ENCODE measurements at places on chromosomes 7 and 10.
A peak's percentile ranks its signal among the peaks of the same experiment; 100 is the strongest.

- DNase-seq: no peak
Observed at GRCh38 chr7:127736511-127736910, 84.5 kb downstream of the SND1 start.

DNA sequence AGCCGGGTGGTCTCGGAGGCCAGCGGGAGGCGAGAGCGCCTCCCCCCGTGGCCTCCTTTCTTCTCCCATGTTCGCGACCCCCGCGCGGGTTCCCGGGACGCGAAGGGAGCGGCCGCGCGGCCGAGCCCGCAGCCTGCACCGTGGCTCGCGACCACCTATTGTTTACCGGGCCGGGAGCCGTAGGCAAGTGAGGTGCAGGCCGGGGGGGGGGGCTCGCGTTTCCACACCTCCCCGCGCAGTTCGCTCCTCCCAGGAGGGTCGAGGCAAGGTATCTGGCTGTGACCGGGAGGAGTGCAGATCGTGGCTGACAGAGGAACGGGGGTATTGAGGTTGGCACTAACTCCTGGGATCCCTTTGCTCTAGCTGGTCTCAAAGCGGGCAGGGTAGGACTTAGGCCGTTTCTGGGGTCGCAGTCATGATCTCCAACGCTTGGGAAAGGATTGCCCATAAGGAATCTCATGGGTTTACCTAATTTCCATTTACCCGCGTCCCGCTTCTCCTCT is 734 bp downstream of the PTPN12 start:
- no peak for DNase-seq

GRCh38 chr10:112951359-112952281 is 1.6 kb downstream of the TCF7L2 start:
- peak; percentile 68 for DNase-seq

GRCh38 chr10:22621726-22622125 is 92.7 kb downstream of the PIP4K2A start:
- DNase-seq: no peak

GRCh38 chr7:147756300-147756699 is 834.3 kb upstream of the C7orf33 start:
- no peak for DNase-seq

DNA sequence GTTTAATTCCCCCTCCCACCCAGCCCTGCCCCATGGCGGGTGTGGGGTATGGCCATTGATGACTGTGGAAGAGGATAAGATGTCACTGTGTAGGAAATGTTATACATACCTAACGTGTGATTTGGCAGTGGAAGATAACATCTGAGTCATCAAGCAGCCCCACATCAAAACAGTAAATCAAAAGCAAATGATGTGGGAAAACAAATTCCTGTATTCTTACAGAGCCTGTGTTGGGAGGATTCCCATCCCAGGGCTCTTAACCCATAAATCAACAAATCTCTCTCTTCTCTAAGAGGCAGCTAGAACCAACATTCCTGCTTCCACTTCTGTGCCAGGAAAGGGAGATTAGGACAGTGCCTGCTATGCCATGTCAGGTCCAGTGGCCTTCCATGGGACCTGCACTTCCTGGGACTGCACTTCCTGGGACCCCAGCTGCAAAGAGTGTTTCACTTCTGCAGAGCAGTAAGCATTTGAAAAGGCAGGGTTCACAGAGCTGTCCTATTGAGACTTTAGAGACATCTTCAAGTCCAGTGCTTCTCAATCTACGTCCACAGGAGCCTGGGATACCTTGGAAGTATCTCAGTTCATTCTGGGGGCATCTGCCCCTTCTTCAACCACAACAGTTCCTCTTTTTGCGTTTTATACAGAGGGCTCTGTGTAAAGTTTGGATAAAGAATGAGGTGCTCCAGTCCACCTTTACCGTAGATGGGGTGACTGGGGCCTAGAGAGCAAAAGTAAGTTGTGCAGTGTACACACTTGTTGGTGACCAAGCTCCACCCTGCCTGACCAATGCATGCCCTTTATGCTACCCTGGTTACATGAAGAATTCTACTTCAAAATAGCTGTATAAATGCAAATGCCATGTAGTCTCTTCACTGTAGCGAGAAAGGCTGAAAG is 45.7 kb downstream of the ATXN7L1 start:
- peak; percentile 89 for DNase-seq

DNA sequence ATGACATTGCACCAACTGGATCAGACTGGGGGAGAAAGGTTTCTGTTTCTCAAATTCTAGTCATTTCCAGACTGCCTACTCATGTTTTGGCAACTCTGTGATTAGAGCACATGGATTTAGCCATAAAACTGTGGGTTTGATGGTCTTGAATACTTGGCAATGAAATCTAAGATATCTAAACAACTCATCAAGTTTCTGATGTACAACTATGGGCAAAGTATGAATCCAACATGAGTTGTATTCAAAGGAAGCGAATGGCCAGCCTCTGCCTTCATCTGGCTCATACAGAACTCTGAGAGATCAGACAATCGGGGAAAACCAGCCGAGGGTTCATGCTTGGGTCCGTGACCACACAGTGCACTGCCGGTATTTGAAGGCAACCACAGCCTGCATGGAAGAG is 144.3 kb downstream of the ADAM12 start:
- DNase-seq: peak; percentile 95

DNA sequence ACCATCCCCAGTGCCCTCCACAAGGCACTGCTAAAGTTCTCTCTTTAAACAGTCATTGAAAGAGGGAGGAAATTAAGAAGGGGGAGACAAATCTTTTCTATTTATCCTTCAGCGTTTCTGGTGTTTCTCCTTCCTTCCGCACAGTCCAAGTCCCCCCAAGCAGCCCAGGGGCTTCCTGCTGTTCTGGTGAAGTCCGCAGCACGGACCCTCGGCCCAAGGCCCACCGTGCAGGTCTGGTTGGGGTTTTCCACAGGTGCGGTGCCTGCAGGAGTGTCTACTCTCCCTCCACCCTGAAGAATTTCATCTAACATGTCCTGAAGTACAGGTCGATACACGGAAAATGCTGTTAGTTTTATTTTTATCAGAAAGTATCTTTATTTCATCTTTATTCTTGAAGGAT is 34.1 kb upstream of the KNDC1 start:
- no peak for DNase-seq

DNA sequence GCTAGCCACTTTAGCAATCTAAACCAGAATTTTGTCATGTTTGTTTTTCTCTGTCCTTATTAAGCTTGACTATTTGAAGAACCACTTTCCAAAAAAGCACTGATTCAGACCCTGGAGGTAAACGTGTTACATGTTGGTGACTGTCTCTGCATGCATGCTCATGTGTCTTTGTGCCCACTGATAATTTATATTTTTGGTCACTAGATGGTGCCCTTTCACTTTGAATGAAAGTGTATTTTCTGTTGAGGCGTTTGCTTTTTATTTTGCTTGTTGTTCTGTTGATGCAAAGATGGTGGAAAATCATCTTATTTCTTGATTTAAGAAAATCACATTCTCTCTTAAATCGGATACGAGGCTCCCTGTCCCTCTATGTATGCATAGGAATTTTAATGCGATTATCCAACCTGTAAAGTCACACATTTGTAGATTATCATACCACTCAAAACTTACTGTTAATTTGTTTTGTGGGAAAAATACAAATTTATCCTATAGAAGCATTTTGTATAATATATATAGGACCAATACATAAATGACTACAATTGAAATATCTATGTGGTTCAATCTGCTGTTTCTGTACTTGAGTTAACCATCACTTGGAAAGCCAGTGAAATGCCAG is 269.3 kb downstream of the BICC1 start:
- no peak for DNase-seq

- DNase-seq: no peak
Observed at GRCh38 chr10:49819234-49819958, 57.3 kb upstream of the OGDHL start.

GRCh38 chr7:46791188-46791587 is 790.7 kb downstream of the TNS3 start:
- DNase-seq: no peak

DNA sequence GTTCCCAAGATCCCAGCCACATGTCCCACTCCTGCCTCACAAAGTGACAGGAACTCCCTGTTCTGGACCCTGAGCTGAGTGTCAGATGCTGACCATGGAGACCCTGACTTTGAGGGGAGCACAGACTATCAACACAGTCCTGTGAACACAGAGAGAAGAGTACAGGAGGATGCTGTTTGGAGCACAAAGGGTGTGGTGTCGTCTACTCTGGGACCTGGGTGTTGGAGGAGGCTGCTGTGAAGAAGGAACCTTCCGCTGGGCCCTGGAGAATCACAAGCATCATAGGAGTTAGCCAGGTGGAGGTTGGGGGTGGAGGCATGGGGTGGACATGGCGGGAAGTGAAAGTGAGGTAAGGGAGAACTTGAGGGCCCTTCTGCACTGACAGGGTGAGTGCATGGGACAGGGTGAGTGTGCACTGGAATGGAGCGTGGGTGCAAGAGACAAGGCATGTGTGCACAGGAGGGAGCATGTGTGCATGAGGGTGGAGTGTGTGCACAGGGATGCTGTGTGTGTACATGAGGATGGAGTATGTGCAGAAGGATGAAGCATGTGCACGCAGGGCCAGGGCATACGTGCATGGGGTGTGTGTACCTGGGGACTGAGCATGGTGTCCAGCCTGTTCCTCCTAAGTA is 70.7 kb upstream of the ANTXRL start:
- no peak for DNase-seq

GRCh38 chr7:77802557-77803405 is 4.2 kb downstream of the PHTF2 start:
- DNase-seq: no peak

- no peak for DNase-seq
Observed at GRCh38 chr10:8072211-8072610, 17.7 kb downstream of the GATA3 start.

GRCh38 chr10:22705527-22705926 is 8.9 kb downstream of the PIP4K2A start:
- no peak for DNase-seq

DNA sequence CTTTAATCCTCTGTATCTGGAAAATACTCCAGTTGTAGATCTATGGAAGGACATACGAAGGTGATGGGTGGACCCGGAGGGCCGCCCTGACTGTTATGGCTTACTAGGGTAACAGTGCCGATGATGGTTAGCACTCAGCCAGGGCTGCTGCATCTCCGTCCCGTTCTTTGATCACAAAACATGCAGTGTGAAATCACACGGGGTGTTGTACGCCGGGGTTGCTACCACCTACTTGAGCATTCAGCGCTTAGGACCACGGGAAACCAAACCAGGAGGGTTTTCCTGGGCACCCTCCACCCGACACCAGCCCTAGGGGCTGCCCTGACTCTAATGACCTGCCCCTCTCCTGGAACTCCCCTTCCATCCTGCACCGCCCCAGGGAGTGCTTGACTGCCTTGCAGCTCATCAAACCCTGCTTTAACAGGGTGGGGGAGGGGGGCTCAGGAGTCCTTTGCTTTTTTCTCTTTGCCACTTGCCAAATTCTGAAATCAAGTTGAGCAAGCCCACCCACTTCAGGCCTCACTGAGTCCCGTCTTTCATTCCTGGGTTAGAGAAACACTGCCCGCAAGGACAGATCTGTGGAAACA is 20.4 kb downstream of the ZNF775 start:
- no peak for DNase-seq

DNA sequence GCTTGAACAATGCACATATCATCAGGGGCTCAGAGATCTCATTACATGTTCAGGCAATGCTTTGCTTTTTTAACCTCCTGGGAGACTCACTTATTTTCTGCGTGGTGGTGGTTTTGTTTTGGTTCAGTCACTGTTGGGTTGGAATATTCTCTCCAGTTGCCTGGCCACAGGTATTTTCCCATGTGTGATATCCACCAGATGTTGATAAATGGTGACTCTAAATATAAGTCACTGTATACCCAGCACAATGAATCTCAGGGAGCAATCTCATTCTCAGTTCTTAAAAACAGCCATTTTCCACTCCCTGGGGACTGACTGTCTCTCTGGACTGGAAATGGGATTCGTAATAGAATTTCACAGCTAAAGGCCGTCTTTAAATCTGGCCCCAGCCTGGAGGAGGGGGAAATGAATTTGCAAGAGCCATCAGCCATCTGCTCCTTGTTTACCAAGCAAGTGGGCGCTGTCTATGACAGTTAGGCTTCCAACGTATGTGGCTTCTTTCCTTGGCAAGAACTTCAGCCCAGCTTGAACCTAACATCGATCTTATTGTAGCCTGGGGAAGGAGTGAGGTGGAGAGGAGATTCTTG is 1106.2 kb downstream of the NRG3 start:
- peak; percentile 29 for DNase-seq

DNA sequence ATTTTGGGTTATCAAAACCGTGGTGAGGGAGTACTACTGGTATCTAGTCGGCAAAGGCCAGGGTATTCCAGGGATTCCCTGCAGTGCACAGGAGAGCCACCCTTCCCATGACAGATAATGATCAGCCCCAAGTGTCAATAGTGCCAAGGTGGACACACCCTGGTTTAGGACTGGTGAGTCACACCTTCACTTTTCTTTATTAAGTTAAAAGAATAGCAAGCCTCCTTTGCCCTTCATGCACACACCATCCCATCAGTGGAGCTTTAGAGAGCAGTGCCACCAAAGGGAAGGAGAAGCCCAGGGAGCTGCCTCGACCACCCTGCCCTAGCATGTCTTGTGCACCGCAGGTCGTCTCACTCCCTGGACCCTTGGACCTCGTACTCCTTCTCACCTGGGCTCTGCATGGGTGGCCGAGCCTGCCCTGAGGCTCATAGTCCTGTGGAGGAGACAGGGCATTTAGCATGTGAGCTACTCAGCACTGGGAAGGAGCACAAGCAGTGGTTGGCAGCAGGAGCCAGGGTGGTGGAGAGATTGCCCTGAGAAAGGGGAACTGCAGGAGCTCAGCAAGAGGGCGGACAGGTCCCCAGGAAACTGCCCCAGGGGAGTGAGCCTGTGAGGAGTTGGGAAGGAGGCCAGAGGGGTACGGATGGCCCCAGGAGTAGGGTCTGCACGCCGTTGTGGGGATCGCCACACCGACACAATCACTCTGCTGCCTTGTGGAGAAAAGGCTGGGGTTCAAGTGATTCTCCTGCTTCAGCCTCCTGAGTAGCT is 17.4 kb downstream of the UBE2D4 start:
- DNase-seq: no peak

- DNase-seq: no peak
Observed at GRCh38 chr7:133478591-133479135, 225.8 kb downstream of the EXOC4 start.

GRCh38 chr7:1130021-1130990 is 29.7 kb downstream of the ZFAND2A start:
- DNase-seq: no peak

- DNase-seq: peak; percentile 89
Observed at GRCh38 chr10:101817337-101818118, 716 bp downstream of the OGA start.

GRCh38 chr10:98420786-98421185 is 5.8 kb upstream of the PYROXD2 start:
- DNase-seq: no peak

DNA sequence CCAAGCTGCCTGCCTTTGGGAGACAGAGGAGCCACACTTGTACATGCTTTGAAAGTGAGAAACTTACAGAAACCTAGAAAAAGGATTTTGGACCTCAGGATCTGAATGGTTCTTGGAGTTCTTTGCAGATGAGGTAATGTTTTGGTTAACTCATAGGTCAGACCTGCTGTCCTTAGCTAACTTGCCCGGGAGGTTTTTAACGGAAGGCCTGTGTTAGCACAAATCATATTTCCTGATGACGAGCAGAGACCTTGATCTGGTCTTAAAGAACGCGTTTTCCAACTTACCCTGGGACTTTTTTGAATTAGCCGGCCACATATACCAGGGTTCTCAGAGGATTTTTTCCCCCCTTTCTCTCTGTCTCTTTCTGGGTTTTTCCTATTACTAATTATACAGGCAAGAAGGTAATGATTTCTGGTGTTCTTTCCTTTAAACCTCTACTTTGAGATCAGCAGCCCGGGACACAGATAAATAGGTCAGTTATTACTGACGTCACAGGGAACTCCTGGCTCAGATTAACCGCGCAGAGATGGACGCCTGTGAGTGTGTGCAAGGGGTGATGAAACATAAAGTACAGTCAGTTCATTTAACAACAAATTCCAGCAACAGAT is 101.7 kb upstream of the KLF6 start:
- DNase-seq: peak; percentile 83

Data from stromal cell of bone marrow (primary cell).